ENCODE measurements at places on chromosomes 5 and 9.

DNA sequence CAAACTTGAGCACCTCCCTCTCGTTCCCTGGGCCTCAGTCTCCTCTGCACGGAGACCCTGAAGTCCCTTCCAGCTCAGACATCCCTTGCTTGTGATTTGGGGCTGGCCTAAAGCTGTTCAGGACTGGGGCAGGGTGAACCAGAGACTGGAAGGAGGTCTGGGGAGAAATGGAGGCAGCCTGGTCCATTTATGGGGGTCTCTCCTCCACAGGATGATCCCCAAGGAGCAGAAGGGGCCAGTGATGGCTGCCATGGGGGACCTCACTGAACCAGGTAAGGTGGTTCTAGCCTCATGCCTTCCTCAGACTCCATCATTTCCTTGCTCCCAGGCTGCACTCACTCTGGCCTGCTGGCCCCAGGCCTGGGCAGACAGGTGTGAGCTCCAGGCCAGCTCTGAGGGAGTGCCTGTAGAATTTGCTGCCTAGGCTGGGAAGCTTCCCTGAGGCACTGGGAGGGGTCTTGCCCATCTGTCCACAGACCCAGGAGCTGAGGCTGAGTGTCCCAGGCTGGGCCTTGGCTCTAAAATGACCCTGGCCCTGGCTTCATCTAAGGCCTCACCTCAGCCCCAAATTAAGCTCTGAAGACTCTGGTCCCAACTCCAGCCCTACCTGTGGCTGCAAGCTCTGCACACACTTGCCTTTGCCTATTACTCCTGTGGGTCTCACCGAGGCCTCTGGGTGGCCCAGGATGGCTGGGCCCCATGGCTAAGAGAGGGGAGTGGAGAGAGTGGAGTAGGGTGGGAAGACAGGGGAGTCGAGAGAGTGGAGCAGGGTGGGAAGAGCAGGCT, 1.9 kb downstream of the MYOZ3 start:
- DNase-seq = peak; percentile 71

GRCh38 chr5:56746553-56747339, 68.6 kb upstream of the MAP3K1 start:
- no peak for DNase-seq

DNA sequence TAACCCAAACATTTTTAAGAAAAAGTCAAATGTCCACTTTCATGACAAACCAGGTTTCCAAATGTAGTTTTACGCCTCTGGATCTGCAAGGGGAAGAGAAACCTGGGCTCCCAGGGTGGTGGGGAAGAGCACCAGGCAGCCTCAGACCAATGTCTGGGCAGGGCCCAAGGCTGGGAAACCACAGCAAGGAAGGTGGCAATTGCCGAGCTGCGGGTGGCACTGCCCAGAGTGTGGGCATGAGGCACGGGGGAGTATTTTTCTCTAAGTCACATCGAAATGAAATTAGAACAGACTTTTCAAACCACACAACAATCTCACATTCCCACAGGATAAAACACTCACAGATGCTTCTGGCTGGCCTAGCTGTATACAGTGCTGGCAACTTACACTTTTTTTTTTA, 32.6 kb upstream of the RASGEF1C start:
- no peak for DNase-seq

DNA sequence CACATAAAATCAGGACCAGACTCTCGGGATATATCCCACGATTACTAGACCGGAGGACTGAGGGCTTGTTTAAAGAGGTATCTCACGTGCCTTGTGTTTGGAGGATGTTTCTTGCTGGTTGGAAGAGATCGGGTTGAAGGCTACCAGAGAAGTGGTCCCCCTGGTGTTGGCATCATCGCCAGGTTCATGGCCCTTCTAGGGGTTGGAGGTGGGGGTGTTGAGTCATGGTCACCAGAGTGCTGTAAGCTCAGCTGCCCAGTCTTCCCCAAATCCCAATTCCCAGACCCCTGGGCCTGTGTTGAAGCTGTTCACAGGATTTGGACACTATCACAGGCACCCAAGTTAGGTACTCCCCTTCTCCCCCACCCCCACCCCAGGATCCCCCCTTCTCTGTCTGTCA, 29.1 kb upstream of the PRDM12 start:
- no peak for DNase-seq

GRCh38 chr5:83750749-83751148, 30.1 kb upstream of the HAPLN1 start:
- no peak for DNase-seq

Data from vagina (tissue), 2 donors.